ENCODE measurements at places on chromosomes 7 and 10.

DNA sequence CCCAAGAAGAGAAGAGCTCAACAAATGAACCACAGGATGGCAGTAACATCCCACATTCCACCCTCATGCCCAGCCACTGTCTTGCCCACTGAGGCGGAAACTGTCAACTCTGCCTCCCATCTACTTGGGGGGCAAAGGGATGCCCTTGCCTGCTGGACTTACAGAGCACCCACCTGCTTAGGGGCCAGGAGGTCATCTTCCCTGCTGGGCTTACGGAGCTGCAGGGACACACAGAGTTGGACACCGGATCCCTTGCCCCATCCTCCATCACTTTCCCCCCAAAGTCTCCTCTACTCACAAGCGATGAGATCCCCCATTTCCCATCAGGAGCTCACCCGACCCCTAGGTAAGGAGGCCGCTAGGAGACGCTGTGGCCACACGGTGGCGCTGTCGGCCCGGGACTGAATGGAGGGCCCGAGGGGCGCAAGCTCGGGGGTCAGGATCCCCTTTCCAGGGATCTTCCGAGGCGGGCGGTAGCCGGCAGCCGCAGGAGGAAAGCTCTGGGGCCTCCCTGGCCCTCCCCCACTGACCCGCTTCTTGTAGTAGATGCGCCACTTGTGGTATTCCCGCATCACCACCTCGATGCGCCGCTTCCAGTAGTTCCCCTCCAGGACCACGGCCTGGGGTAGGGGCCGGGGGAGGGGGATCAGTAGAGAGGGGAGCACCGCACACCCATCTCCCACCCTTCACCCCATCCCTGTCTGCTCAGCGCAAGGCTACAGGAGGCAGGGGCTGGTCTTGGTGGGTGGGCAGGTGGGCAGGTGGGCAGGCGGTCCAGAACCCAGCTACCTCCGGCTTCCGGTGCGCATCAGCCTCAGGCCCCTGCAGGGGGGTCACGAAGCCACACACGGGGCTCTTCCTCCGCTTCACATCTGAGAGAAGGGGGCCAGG, 17.3 kb downstream of the MLXIPL start:
- DNase-seq = peak; percentile 75

- no peak for DNase-seq
These were observed 55.1 kb upstream of the PTPN12 start for GRCh38 chr7:77482015-77482414.

DNA sequence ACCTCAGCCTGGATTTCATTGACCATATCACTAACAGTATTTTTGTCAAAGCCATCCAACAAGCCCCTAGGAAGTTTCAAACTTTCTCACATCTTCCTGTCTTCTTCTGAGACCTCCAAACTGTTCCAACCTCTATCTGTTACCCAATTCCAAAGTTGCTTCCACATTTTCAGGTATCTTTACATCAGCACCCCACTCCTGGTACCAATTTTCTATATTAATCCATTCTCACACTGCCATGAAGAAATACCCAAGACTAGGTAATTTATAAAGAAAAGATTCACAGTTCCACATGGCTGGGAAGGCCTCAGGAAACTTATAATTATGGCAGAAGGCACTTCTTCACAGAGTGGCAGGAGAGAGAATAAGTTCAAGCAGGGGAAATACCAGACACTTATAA, 571.9 kb upstream of the PHF14 start:
- no peak for DNase-seq

- DNase-seq = no peak
These were observed 658.2 kb downstream of the PARD3 start for GRCh38 chr10:34156781-34157425.

DNA sequence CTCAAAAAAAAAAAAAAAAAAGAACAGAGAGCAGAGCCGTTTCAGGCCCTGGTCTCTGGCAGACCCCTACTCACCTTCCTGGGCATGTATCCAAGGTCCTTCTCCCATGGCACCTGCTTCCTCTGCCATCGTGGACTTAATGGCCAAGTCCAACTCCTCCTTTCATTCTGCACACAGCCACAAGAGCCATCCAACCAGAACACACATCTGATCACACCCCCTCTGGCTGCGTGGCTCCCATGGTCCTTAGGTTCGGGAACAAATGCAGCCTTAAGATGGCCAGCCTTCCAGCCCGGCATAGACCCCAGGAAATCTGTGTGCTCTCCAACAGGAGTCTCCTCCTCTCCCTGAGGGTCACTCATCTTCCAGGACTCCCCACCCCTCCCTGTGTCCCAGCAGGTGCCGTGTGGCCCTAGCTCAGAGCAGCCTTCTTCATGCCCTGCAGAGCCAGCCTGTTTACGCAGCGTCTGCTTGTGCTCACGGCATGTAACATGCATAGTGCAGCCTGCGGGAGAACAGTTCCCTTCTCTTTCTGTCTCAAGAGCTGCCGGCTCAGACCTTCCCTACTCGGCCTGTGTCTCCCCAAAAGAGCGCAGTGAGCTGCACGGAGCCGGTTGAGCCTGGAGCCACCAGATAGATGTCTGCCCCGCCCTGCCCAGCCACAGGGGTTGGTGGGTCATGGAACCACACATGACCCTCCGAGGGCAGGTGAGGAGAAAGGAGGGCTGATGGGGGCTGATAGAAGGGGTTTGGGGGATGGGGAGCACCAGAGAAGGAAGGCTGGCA, 157.3 kb downstream of the NRF1 start:
- no peak for DNase-seq

GRCh38 chr7:25947669-25948516, 204.1 kb upstream of the NFE2L3 start:
- no peak for DNase-seq

DNA sequence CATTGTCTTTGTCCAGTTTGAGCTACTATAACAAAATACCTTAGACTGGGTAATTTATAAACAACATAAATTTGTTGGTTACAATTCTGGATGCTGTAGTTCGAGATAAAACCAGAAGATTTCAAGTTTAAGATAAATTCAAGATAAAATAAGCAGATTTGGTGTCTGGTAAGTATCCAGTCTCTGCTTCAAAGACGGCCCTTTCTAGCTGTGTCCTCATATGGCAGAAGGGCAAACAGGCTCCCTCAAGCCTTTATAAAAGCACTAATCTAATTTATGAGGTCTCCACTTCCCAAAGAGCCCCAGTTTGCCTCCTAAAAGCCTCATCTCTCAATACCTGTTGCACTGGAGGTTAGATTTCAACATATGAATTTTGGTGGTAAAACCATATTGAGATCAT, 31.1 kb upstream of the SGCE start:
- no peak for DNase-seq

DNA sequence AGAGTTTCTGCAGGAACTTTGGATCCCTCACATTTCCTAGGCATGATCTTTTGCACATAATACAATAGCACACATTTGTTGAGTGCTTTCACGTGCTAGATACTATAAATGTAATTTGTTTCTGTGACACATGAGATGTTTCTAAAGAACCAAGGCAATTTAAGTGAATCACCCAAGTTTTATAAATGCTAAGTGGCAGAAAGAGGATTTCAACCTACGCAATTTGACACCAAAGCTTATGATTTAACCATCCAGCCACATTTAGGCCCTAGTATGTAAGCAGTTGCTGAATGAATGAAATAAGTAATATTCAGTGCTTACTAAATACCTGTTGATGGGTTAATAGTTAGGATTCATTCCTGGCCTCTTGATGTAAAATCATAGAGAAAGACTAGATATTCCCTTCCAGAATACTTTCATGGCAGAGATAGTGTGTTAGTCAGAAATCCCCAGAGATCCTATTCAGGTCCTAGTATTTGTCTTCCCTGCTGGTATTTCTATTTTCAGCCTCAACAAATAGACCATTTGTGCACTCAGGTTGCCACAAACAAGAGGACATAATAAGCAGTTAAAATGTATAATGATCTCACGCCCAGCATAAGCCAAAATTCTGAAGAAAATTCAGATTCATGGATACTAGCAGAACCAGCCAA, 572.6 kb downstream of the IPMK start:
- DNase-seq = no peak

GRCh38 chr7:2270495-2270894, 28.5 kb downstream of the NUDT1 start:
- DNase-seq = no peak

DNA sequence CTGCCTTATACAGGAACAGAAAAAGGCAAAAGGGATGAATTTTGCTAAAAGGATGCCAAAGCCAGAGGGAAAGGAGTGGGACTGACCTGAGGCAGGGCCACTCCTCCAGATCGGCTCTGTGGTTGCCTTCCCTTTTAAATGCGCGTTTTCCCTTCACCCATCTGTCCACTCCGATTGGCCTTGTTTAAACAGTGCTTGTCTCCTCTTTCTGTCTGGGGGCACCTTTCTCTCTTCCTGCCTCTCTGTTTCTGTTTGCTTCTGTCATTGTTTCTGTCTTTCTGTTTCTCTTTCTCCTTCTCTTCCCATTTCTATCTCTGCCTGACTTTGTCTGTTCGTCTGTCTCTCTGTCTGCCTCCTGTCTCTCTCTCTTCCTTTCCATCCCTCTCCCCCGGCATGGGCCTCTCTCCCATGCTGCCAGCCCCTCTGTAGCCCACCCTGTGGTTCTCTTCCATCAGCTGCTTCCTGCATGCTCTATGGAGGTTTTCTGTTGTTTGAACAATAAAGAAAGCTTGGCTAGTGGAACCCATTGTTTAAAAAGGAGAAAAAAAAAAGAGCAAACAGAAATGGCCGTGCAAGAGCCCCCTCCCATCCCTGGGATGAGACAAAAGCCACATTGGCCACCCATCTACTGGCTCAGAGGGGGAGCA, 29.5 kb upstream of the HSPB1 start:
- DNase-seq = no peak

- no peak for DNase-seq
These were observed 59.7 kb downstream of the HYCC1 start for GRCh38 chr7:22954251-22954650.

GRCh38 chr10:69089638-69090599, 2.0 kb downstream of the SRGN start:
- DNase-seq = peak; percentile 67

DNA sequence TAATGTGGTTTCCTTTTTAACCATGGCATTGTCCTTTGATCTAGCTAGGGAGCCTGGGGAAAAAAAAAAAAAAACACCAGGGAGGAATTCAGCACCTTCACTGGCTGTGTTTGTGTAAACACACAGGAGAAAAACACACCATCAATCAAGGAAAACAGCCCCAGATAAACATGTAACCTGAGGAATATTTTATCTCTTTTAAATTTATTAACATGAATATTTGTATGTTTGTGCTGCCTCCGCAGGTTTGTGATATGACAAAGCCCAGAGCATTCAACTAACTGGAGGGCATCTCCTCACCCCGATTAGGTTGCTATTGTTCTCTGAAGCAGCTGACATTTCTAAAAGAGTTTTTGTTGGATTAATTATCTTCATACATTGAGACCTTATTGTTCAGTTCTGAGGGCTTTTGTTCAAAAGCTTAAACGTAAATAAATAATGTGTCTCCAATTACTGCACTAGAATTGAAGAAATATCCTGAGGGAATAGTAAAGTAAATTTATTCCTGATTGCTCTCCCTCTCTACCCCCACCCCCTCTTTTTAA, 89.4 kb upstream of the SEMA3E start:
- no peak for DNase-seq

- peak; percentile 17 for DNase-seq
These were observed 6.8 kb upstream of the RASSF4 start for GRCh38 chr10:44952779-44953231.

DNA sequence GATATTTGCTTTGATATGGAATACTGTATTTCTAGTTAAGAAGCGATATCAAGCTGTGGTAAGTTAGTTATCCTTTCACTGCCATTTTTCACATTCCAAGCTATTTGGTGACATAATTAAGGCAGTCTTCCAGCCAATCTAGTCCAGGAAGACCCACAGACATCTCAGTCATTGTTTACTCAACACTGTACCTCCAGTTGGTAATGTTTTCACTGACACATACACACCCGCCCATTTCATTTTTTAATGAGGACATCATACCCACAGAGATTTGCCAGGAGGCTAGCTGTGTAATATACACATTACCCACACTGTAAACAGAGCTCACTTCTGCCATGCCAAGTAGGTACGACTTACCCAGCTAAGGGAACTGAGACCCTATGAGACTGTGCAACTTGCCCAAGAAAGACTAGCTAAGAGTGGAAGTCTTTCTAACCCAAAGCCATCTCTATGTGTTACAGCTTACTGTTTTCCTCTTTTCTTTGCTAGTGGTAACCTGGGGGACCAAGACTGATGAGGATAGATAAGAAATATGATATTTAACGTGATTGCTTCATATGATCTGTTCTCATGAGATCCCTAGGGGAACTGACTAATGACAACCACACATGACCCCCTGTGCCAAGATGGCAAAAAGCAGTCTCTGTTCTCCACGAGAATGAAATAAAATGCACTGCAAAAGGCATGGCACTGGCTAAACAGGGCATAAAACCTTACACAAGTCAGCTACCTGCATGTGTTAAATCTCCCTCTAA, 179.0 kb downstream of the DGKI start:
- no peak for DNase-seq

DNA sequence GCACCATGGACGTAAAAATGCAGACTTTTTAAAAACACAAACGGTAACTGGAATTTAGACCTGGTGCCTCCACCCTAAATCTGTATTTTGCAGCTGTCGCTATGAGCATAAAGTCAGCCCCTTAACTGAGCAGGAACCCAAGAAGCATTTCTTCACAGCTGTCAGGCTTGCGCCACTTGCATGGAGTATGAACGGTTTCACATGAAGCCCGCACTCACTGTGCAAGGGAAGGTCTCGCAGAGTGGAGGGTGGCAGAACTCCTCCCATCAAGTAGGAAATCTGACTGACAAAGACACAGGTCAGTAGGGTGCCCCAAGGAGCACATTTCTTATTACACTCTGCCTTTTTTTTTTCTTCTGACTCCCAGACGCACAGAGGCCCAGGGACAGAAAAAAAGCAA, 58.5 kb downstream of the ELMO1 start:
- no peak for DNase-seq

DNA sequence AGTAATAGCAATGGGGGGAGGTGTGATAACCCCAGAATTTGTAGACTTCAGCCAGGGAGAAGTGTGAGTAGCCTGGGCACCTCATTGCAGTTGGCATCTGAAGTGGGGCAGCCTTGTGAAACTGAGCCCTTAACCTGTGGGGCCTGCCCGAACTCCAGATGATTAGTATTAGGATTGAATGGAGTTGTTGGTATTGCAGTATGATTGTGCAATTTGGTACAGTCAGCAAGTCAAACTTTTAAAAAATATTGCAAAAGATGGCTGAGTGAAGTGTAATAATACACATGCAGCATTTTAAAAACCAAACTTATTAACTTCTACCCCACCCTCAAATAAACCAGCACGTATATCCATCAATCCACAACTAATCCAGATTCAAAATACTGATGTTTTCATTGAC, 9.3 kb downstream of the RBM33 start:
- no peak for DNase-seq

DNA sequence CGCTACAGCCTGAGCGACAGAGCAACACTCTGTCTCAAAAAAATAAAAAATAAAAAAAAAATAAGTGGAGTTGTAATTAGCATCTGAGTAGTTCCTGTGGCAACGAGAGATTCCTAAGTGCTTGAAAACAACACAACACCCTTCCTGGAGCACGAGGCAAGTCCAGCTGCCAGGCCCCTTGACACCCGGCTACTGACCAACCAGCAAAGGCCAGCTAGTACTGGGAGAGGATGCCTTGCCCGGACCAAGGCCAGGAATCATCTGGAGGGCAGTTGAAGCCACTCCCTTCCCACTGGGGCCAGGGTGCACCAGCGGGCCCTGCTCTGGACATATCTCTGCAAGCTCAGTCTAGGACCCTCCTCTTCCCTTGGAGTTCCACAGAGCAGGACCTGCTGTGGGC, 536 bp downstream of the C10orf105 start:
- no peak for DNase-seq
